ENCODE measurements at places on chromosomes 4 and X. TPM values are rescaled to one million over a fixed set of nuclear protein-coding genes. Genes with fewer than 3 reads are reported as not detected.

SPANXA2 gene
- not detected for total RNA-seq

MAGEA8 gene
- not detected for total RNA-seq

GRCh38 chr4:24287096-24287495, 297.3 kb downstream of the DHX15 start:
- H3K27me3 ChIP-seq, result no peaks in the 10 kb centered on the region
- DNase-seq, result no peak
- H3K27ac ChIP-seq, result no peak overlapping the region

- no peaks in the 10 kb centered on the region for H3K36me3 ChIP-seq
- no peaks in the 10 kb centered on the region for H3K4me1 ChIP-seq
- H3K27ac ChIP-seq, result no peak overlapping the region
- no peaks in the 10 kb centered on the region for H3K27me3 ChIP-seq
- H3K4me3 ChIP-seq, result no peak overlapping the region
- DNase-seq, result no peak
Measured at GRCh38 chr4:17762726-17763125, 18.7 kb downstream of the FAM184B start.

DNA sequence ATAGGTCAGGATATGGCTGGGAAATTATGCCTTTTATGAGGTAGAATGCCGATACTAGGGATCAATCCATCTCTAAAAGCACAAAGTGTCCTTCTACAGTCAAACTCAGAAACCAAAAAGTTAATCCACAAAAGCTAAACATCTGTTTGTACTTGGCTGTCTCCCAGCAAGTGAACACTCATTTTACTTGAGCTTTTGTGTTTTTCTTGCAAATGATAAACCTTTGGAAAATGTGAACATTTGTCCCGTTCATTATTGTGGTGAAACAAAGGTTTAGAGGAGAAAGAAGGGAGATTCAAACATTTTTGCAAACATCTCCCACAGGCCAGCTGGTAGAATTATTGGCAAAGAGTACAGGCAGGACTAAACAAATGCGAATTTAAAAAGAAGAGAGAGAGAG, 300.6 kb upstream of the SPANXN1 start:
- H3K36me3 ChIP-seq, result no peaks in the 10 kb centered on the region
- no peaks in the 10 kb centered on the region for H3K4me1 ChIP-seq
- H3K4me3 ChIP-seq, result no peak overlapping the region
- H3K27ac ChIP-seq, result no peak overlapping the region
- no peaks in the 10 kb centered on the region for H3K27me3 ChIP-seq
- DNase-seq, result no peak

GRCh38 chrX:68915778-68916177, 87.0 kb downstream of the EFNB1 start:
- no peaks in the 10 kb centered on the region for H3K36me3 ChIP-seq
- no peaks in the 10 kb centered on the region for H3K27me3 ChIP-seq
- DNase-seq, result no peak
- H3K27ac ChIP-seq, result no peak overlapping the region

DNA sequence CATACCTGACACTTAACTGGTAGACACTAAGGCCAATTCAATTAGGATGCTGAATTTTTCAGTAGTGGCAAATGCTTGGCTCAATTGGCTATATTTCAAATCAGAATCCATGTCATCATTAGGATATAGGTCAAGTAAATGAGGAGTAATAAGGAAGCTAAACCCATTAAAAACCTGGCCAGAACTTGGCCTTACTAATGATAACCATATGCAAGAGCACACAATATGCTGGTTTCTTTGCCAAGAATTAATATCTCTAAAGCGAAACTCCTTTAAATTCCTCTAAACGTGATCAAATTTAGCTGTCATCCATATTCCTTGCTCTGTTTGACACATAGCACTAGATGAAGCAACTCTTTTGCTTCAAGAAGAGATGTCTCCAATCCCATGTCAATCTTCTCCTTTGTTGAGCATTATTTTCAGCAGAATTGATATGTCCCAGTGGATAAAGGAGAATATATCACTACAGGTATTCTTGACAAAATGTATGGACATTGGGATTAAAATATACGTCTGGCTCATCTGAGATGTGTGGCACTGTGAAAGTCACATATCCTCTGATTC, 206.1 kb upstream of the ANKRD50 start:
- no peak overlapping the region for H3K4me3 ChIP-seq
- H3K27me3 ChIP-seq, result no peaks in the 10 kb centered on the region
- no peak for DNase-seq
- H3K27ac ChIP-seq, result no peak overlapping the region

Data from pancreas (tissue), 10 donors.